ENCODE measurements at places on chromosomes 1 and 21. TPM values are rescaled to one million over a fixed set of nuclear protein-coding genes. Genes with fewer than 3 reads are reported as not detected.

The SMYD2 gene
- 68.4 TPM for polyA plus RNA-seq

The TDRD5 gene
- polyA plus RNA-seq, result 0.50 TPM

GRCh38 chr1:32755098-32755809, 52.7 kb upstream of the SYNC start:
- no peak for DNase-seq

- peak; percentile 39 for DNase-seq
These were observed 172.7 kb downstream of the TPR start for GRCh38 chr1:186202271-186202764.

DNA sequence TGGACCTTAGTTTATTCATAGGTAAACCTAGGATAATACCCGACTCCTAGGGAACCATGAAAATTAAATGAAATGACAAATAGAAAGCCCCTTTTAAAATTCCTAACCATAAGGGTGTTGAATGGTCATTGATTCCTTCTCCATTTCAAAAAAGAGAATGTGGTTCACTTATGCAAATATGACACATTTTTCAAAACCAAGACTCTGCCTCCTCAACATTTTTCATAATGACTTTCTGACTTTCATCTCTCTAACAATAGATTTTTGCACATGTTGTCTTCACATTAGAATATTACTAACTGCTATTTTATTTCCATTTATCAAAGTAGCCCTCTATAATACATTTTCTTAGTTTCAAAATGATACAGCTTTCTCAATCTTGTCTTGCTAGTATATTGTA, 169.1 kb downstream of the NTNG1 start:
- no peak for DNase-seq

DNA sequence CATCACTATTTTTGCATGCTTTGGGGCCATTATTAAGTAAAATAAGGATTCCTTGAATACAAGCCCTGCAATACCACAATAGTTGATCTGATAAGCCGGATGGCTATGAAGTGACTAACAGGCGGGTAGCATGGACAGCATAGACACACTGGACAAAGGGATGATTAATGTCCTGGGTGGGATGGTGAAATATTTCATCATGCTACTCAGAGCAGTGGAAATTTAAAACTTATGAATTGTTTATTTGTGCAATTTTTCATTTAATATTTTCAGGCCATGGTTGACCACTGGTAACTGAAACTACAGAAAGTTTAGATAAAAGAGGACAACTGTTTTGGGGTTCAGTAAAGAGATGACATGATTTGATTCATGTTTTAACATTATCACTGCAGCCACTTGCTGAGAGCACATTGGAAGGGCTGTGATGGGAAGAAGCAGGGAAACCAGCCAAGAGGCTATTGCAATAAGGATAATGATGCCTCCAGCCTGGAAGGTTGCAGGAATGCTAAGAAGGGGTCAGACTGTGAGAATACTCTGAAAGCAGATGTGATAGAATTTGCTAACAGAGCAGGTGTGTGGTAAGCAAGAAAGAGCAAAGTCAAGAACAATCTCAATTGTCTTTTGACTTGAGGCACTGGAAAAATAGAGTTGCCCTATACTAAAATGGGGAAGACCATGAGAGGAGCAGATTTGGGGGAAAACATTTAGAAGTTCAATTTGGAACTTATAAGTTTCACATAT, 62.5 kb upstream of the TNFSF4 start:
- no peak for DNase-seq
